ENCODE measurements at places on chromosomes 3 and 15.

DNA sequence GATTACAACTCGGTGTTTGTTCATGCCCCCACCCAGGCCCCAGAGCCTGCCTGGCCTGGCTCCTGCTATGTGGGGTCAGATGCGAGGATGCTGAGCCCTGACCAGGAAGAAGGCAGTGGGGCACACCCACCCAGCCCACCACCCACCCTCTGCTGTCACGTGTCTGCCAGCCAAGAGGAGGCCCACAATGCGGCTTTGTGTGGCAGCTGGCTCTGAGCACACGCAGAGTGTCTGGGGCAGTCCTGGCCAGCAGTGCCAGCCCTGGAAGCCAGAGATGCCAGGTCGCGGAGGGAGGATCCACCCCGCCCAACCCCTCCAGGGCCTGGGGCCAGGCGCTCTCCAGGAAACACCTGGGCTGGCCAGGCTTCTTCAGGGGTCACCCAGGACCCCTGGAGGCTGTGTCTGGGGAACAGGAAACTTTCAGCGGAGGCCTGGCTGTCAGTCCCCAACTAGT, 26.4 kb upstream of the KLF13 start:
- no peak for DNase-seq

- DNase-seq = no peak
These were observed 18.2 kb upstream of the UBP1 start for GRCh38 chr3:33458446-33458845.

- no peak for DNase-seq
These were observed 29.7 kb upstream of the OR4F6 start for GRCh38 chr15:101773496-101774100.

DNA sequence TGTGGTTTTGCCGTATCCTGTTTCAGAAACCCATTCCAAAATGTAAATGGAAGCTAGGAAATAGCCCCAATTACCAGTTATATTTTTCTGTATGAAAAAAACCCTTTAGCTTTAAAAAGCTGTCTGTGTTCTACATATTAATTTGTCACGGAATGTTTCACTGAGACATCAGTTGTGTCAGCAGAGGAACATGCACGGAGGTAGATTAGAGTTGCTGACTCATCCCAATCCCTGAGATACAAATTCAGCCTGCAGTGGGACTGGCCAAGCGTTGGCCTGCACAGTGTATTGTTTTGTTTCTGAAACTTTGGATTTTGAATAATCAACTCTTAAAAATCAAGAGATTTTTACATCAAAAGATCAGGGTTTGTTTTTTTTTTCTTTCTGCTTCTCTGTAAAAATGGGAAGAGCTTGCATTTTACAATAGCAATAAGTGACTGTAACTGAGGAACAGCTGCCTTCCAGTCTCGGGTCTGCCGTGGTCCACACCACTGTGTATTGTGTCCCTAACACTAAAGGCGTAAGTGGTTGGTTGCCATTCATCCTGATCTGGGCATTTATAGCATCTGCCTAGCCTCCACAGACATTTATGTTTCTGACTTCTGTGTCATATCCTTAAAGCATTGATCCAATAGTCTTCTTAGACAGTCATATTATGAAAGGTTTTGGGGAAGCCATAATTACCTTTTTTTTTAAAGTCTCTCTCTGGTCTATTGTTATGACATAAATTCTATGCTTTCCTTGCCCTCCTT, 218.1 kb downstream of the ADAMTSL3 start:
- no peak for DNase-seq

GRCh38 chr3:178500631-178501030, 35.6 kb upstream of the KCNMB2 start:
- DNase-seq = no peak

- DNase-seq = no peak
These were observed 241.5 kb upstream of the SATB1 start for GRCh38 chr3:18666655-18667054.

- no peak for DNase-seq
These were observed 16.2 kb upstream of the HERC1 start for GRCh38 chr15:63849906-63850305.

GRCh38 chr3:32951410-32951811, at the start of gene CCR4:
CCR4 (plus strand) TSS chr3:32951644; CDS start chr3:32953423, 1,779 bp downstream.
- DNase-seq = no peak

DNA sequence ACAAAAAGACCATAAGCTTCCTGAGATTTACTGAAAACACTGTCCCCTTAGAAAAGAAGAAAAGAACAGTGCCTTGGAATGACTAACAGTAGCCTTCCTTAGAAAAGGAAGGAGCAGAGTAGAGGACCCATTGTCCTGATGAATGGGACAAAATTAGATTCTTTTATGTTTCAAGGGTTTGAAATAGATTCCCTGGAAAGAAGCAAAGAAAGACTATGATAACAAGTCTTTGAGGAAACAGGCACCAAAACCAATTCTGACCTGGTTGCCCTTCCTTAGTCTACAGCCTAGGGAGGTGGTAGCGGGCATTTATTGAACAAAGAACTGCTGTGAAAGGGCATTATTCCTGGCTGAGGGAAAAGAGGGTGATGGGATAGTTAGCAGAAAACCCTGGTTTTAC, 1024.8 kb downstream of the TBL1XR1 start:
- no peak for DNase-seq

GRCh38 chr3:32592011-32592410, 21.4 kb upstream of the DYNC1LI1 start:
- DNase-seq = no peak

- no peak for DNase-seq
These were observed 490.2 kb downstream of the CNTN6 start for GRCh38 chr3:1583044-1583443.

DNA sequence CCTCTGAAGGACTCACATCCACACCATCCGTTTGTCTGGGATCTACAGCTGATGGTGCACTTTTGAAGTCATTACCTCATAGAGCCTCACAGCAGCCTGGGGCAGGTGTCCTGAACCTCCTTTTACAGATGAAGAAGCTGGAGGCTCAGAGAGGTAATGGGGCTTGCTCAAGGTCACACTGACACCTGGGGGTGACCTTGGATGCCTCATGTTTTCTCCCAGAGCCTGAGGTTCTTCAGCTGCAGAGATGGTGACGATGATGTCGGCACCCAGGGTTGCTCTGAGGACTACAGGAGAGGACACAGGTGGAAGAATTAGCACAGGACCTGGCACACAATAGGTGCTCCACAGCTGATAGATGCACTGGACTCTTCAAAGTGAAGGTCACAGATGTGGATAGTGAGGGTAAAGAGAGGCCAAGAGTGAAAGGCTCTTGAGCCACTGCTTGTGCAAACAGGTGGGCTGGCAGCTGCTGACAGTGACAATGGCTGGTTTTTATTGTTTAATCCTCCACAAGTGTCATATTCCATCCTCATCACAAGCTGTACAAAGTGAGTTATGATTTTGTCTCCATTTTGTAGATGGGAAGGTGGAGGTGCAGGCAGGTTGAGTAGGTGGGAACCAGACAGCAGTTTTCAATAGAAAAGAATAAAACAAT, 17.4 kb upstream of the ATP2B2 start:
- no peak for DNase-seq

DNA sequence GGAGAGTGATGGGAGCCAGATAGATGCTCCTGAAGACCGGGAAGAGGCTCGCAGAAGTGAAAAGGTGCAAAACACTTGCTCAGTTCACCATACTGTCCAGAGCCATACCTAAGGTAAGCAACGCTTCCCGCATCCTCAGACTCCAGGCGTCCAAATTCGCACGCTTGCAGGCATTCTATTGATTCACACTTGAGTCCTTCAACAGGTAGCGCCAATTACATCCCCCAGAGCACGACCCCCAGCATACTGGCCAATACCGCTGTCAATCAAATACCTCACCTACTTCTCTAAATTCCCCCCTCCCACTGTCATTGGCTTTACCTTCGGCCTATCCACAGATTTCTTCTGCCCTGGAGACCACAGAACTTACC, 361 bp upstream of the STXBP5L start:
- no peak for DNase-seq

- no peak for DNase-seq
These were observed 297.6 kb upstream of the C2CD4B start for GRCh38 chr15:62462721-62463120.

- DNase-seq = no peak
These were observed 12.6 kb upstream of the ST6GAL1 start for GRCh38 chr3:186917512-186918312.

GRCh38 chr3:48989126-48989795, 780 bp upstream of the P4HTM start:
- no peak for DNase-seq

DNA sequence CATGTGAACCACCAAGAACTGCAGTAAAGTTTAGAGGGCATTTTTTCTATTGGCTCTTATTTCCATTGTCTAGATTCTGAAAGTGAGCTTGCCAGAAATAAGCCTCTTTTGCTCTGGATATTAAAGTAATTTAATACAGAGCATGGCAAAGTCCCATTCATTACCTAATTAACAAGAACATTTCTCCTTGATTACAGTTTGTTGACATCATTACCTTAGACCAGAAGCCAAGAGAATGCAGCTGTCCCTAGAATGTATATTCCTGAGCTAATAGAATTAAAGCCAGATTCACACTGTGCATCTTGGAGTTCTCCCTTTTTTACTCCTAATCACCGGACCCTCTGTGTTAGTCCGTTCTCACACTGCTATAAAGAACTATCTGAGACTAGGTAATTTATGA, 46.4 kb upstream of the TM4SF4 start:
- no peak for DNase-seq

Data from stimulated activated CD8-positive, alpha-beta memory T cell treated with anti-CD3 and anti-CD28 coated beads, Interleukin-4, amount 100 ng/mL, for 1 hour (primary cell).